ENCODE measurements at places on chromosomes 6 and 20. TPM values are rescaled to one million over a fixed set of nuclear protein-coding genes. Genes with fewer than 3 reads are reported as not detected.

GRCh38 chr6:9138936-9139335, 703.6 kb upstream of the SLC35B3 start:
- H3K36me3 ChIP-seq = no peaks in the 10 kb centered on the region
- H3K4me1 ChIP-seq = no peaks in the 10 kb centered on the region
- H3K27me3 ChIP-seq = no peaks in the 10 kb centered on the region
- no peak for DNase-seq
- H3K4me3 ChIP-seq = no peak overlapping the region

The LRRC73 gene
- 0.84 TPM for total RNA-seq

The RIOK1 gene
- 31.9 TPM for total RNA-seq

The TOX2 gene
- total RNA-seq = 0.67 TPM

- no peak overlapping the region for H3K4me3 ChIP-seq
- no peak for DNase-seq
- H3K36me3 ChIP-seq = no peaks in the 10 kb centered on the region
- no peaks in the 10 kb centered on the region for H3K27me3 ChIP-seq
- H3K27ac ChIP-seq = no peak overlapping the region
- no peaks in the 10 kb centered on the region for H3K4me1 ChIP-seq
Measured at GRCh38 chr20:51131811-51132210, 108.9 kb upstream of the KCNG1 start.
